Caki2 (cell line): ENCODE measurements at places on chromosomes 7 and 10. TPM values are rescaled to one million over a fixed set of nuclear protein-coding genes. Genes with fewer than 3 reads are reported as not detected.

ECHDC3 gene
- 29.5 and 36.8 TPM in 2 replicates for total RNA-seq

- no peak for DNase-seq
Observed at GRCh38 chr7:134782121-134782623, 2.7 kb downstream of the CALD1 start.

TAS2R4 gene
- not detected in 2 replicates for total RNA-seq

- no peak for DNase-seq
Observed at GRCh38 chr7:47249361-47249760, 332.6 kb downstream of the TNS3 start.
